ENCODE measurements at places on chromosomes 3 and 15. TPM values are rescaled to one million over a fixed set of nuclear protein-coding genes. Genes with fewer than 3 reads are reported as not detected.

The CCR1 gene
- total RNA-seq, result 7.6 TPM

The CPN2 gene
- not detected for total RNA-seq

The CFAP91 gene
- total RNA-seq, result 0.44 TPM

The EFCAB12 gene
- under 0.01 TPM for total RNA-seq

The PLCH1 gene
- 0.17 TPM for total RNA-seq

The CISH gene
- 0.73 TPM for total RNA-seq

The FBXO45 gene
- total RNA-seq, result 5.0 TPM

The SPPL2A gene
- 94.3 TPM for total RNA-seq

The C3orf80 gene
- total RNA-seq, result 0.15 TPM

The GOLGA8T gene
- total RNA-seq, result not detected

The CPA3 gene
- not detected for total RNA-seq

The TRIM71 gene
- not detected for total RNA-seq

The CFAP20DC gene
- 6.8 TPM for total RNA-seq

The PRTG gene
- total RNA-seq, result 1.7 TPM

The ZIC1 gene
- total RNA-seq, result not detected

The CHRNA7 gene
- total RNA-seq, result not detected

The THAP10 gene
- total RNA-seq, result 2.5 TPM

The CRTAP gene
- 507 TPM for total RNA-seq

The GOLGA8Q gene
- 1.5 TPM for total RNA-seq

The RLBP1 gene
- total RNA-seq, result not detected

The SLC2A2 gene
- total RNA-seq, result not detected

The LRRC2 gene
- under 0.01 TPM for total RNA-seq

The GREM1 gene
- 141 TPM for total RNA-seq

The CPNE4 gene
- not detected for total RNA-seq

The WNT7A gene
- not detected for total RNA-seq

The MYRIP gene
- not detected for total RNA-seq

The OTOL1 gene
- total RNA-seq, result not detected

The OR5H14 gene
- total RNA-seq, result not detected

The MESP2 gene
- 0.58 TPM for total RNA-seq

The FGF7 gene
- 278 TPM for total RNA-seq

The TMEM44 gene
- 15.7 TPM for total RNA-seq

The CCDC9B gene
- 39.2 TPM for total RNA-seq

The PLIN1 gene
- total RNA-seq, result 0.50 TPM

The CCR4 gene
- not detected for total RNA-seq

The CMTM8 gene
- 0.17 TPM for total RNA-seq

The HTR3E gene
- total RNA-seq, result not detected

The PRR20G gene
- not detected for total RNA-seq

The IL5RA gene
- not detected for total RNA-seq

The TPRG1 gene
- total RNA-seq, result 0.17 TPM

The FILIP1L gene
- total RNA-seq, result 19.5 TPM

The SCN11A gene
- under 0.01 TPM for total RNA-seq

Measured in smooth muscle cell of trachea (primary cell).